ENCODE measurements at places on chromosomes 13 and 19. TPM values are rescaled to one million over a fixed set of nuclear protein-coding genes. Genes with fewer than 3 reads are reported as not detected.

The KLK4 gene
- total RNA-seq: not detected

The KATNAL1 gene
- total RNA-seq: 59.5 TPM

The KLK15 gene
- total RNA-seq: not detected

The ZNF749 gene
- total RNA-seq: 10.4 TPM

The ZNF728 gene
- total RNA-seq: not detected

The ZIK1 gene
- 0.80 TPM for total RNA-seq

The ZNF709 gene
- total RNA-seq: 1.3 TPM

The ATP4A gene
- not detected for total RNA-seq

The SBSN gene
- 3.6 TPM for total RNA-seq

The C1QTNF9 gene
- not detected for total RNA-seq

The ZNF536 gene
- total RNA-seq: not detected

The MBNL2 gene
- 129 TPM for total RNA-seq

The MBD3L3 gene
- not detected for total RNA-seq

The EFNB2 gene
- total RNA-seq: 7.8 TPM

The FAM83E gene
- total RNA-seq: 0.99 TPM

The OR7A5 gene
- total RNA-seq: not detected

The PTPRH gene
- total RNA-seq: 0.51 TPM

The F7 gene
- not detected for total RNA-seq

The CYP4F8 gene
- not detected for total RNA-seq

The RLN3 gene
- total RNA-seq: not detected

The MAMSTR gene
- 2.0 TPM for total RNA-seq

The DPF1 gene
- 6.6 TPM for total RNA-seq

The CRLF1 gene
- 2.8 TPM for total RNA-seq

The C1QTNF9B gene
- not detected for total RNA-seq

The SYT5 gene
- 0.28 TPM for total RNA-seq

The LMTK3 gene
- total RNA-seq: 0.04 TPM

The KIR3DL2 gene
- total RNA-seq: not detected

The B3GLCT gene
- total RNA-seq: 7.1 TPM

The LIG4 gene
- 9.8 TPM for total RNA-seq
